ENCODE measurements at places on chromosomes 5 and 9.
A peak's percentile ranks its signal among the peaks of the same experiment; 100 is the strongest.

- H3K36me3 ChIP-seq = peaks cover 47% of the 10 kb centered on the region
- peak; percentile 55 for DNase-seq
- H3K4me1 ChIP-seq = peaks cover 39% of the 10 kb centered on the region
Measured at GRCh38 chr9:19379697-19380046, 364 bp downstream of the RPS6 start.

DNA sequence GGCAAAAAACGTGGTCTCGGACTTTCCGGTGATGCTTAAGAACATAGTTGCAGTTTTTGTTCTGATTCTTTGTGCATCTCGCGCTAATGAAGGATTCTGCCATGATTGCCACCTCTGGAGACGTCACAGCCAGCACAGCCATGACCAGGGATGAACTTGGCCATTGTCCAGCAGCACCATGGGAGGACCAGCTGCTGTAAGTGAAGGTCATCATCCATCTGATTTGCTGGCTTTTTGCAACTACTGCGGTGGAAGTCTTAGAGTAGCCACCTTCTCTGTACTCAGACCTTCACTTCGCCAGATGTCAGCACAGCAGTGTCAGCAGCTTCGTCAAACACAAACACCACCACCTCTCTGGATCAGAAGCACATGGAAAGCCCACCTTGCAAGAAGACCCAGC is 45.7 kb downstream of the NSUN2 start:
- peaks cover 64% of the 10 kb centered on the region for H3K27me3 ChIP-seq
- peaks cover 10% of the 10 kb centered on the region for H3K4me1 ChIP-seq
- H3K4me3 ChIP-seq = no peak overlapping the region
- H3K36me3 ChIP-seq = no peaks in the 10 kb centered on the region
- DNase-seq = no peak

- no peaks in the 10 kb centered on the region for H3K36me3 ChIP-seq
- peak overlapping the region; percentile 96 for H3K27ac ChIP-seq
- no peak overlapping the region for H3K4me3 ChIP-seq
- H3K4me1 ChIP-seq = peaks cover 53% of the 10 kb centered on the region
Measured at GRCh38 chr9:109967651-109968642, 187.9 kb downstream of the PALM2AKAP2 start.

- peaks cover 4% of the 10 kb centered on the region for H3K27me3 ChIP-seq
- H3K4me1 ChIP-seq = no peaks in the 10 kb centered on the region
- H3K27ac ChIP-seq = peak overlapping the region; percentile 81
- peaks cover 57% of the 10 kb centered on the region for H3K36me3 ChIP-seq
- no peak overlapping the region for H3K4me3 ChIP-seq
Measured at GRCh38 chr5:140674211-140674610, 835 bp upstream of the DND1 start.

GRCh38 chr5:105868038-105868780 is 1802.5 kb downstream of the EFNA5 start:
- no peak for DNase-seq
- H3K4me3 ChIP-seq = no peak overlapping the region
- H3K27me3 ChIP-seq = no peaks in the 10 kb centered on the region
- H3K4me1 ChIP-seq = no peaks in the 10 kb centered on the region
- no peak overlapping the region for H3K27ac ChIP-seq

- DNase-seq = peak; percentile 43
- no peak overlapping the region for H3K27ac ChIP-seq
- H3K4me3 ChIP-seq = no peak overlapping the region
Measured at GRCh38 chr5:177116631-177117373, 16.8 kb upstream of the NSD1 start.

DNA sequence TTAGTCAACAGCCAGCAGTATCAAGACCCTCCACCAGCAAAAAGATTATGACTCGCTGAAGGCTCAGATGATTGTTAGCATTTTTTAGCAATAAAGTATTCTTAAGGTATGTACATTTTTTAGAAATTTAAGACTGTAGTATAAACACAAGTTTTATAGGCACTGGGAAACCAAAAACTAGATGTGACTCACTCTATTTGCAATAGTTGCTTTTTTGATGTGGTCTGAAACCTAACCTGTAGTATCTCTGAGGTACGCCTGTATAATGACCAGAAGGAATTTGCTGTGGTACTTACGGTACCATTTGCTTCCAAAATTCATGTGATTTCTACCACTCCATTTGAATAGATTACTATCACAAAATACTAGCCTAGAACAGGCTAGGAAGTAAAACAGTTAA is 60.8 kb downstream of the WDR41 start:
- H3K4me3 ChIP-seq = no peak overlapping the region
- no peak overlapping the region for H3K27ac ChIP-seq
- H3K36me3 ChIP-seq = peaks cover 52% of the 10 kb centered on the region
- H3K4me1 ChIP-seq = no peaks in the 10 kb centered on the region

GRCh38 chr5:129963359-129963758 is 59.1 kb downstream of the CHSY3 start:
- H3K4me1 ChIP-seq = no peaks in the 10 kb centered on the region
- no peak overlapping the region for H3K27ac ChIP-seq
- DNase-seq = no peak
- no peak overlapping the region for H3K4me3 ChIP-seq
- no peaks in the 10 kb centered on the region for H3K36me3 ChIP-seq
- no peaks in the 10 kb centered on the region for H3K27me3 ChIP-seq

DNA sequence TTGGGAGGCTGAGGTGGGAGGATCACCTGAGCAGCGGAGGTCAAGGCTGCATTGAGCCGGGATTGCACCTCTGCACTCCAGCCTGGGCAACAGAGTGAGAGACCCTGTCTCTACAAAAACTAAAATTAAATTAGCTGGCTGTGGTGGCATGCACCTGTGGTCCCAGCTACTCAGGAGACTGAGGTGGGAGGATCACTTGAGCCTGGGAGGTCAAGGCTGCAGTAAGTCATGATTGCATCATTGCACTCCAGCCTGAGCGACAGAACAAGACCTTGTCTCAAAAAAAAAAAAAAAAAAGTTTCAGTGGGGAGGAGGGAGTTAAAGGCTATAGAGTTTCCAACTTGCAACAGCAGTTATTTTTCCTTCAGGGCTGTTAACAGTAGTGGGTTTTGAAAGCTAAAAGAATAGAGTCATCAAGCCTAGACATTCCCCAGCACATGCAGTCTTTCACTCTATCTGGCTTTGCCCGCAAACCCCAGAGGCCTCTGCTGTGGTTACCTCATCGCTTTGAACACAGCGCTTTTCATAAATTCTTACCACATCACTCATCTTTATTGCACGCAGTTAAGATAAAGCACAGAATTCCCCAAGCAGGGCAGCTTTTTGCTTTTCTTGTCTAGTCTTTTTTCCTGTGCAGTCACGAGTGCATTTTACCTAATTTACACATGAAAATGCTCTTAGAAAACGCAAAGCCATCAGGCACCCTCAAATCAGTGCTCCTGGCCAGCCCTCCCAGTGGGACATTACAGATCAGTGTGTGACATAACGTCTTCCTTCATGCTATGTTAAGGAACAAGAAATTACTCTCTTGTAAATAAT is 8.7 kb upstream of the SLC2A8 start:
- peak overlapping the region; percentile 46 for H3K27ac ChIP-seq
- peaks cover 58% of the 10 kb centered on the region for H3K4me1 ChIP-seq
- no peaks in the 10 kb centered on the region for H3K36me3 ChIP-seq
- no peak for DNase-seq
- H3K27me3 ChIP-seq = peaks cover 12% of the 10 kb centered on the region
- peak overlapping the region; percentile 49 for H3K4me3 ChIP-seq

- DNase-seq = no peak
- H3K4me1 ChIP-seq = no peaks in the 10 kb centered on the region
- peaks cover 4% of the 10 kb centered on the region for H3K27me3 ChIP-seq
Measured at GRCh38 chr5:167402671-167403070, 888.8 kb upstream of the WWC1 start.

DNA sequence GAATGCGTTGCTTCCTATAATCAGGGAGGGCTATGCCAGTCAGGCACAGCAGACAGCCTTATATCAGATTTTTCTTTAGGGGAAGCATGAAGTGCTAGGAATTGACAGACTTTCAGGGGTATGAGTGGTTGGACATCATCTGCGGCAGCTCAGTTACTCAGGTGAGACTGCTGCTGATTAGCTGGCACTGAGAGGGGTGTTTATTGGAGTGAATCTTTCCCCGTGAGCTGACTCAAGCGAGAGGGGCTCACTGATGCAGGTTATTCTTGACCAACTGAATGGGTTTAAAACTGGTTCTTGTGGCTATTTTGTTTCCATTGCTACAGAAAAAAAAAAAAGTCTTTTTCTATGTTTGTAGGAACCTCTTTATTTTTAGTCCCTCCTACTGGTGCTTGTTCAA is 46.2 kb upstream of the TNPO1 start:
- no peak overlapping the region for H3K27ac ChIP-seq
- H3K4me1 ChIP-seq = no peaks in the 10 kb centered on the region
- H3K27me3 ChIP-seq = no peaks in the 10 kb centered on the region
- H3K4me3 ChIP-seq = no peak overlapping the region
- no peak for DNase-seq

DNA sequence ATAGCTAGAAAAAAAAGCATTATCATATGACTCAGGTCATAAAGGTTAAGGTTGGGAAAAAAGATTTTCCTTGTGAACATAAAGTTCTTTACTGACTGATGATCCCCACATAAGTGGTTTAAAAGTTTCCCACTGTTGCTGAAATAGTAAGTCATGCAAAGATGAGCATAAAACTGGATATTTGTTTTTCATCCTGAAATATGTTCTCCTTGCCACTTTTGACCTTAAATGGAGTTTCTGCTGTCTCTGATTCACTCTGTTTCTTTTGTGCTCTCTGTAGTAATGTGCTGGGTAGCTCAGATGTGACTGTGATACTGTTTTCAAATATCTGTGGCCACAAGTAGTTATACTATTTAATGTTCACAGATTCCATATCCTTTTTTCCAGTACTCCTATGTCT is 162.5 kb upstream of the GAS1 start:
- peaks cover 60% of the 10 kb centered on the region for H3K4me1 ChIP-seq
- H3K4me3 ChIP-seq = no peak overlapping the region
- no peaks in the 10 kb centered on the region for H3K27me3 ChIP-seq
- H3K36me3 ChIP-seq = peaks cover 7% of the 10 kb centered on the region

DNA sequence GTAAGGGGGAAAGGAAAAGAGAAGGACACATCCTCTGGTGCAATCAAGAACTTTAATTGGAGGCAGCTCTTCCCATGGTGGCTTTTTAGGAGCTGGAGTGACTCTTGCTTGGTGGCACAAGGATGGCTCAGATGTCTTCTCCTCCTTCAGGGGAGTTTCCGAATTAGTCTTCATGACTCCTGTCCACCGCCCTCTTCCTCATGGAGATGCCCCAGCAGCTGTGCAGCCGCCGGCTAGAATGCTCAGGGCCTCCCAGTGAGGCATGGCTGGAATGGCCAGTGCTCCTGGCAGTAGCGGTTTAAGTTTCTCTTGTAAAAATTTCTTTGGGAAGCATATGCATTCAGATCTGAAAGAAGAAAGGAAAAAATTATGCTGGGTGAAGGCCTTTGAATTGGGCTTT is 8.8 kb upstream of the TEX53 start:
- no peaks in the 10 kb centered on the region for H3K4me1 ChIP-seq
- H3K36me3 ChIP-seq = no peaks in the 10 kb centered on the region
- peaks cover 4% of the 10 kb centered on the region for H3K27me3 ChIP-seq
- no peak for DNase-seq
- no peak overlapping the region for H3K4me3 ChIP-seq

DNA sequence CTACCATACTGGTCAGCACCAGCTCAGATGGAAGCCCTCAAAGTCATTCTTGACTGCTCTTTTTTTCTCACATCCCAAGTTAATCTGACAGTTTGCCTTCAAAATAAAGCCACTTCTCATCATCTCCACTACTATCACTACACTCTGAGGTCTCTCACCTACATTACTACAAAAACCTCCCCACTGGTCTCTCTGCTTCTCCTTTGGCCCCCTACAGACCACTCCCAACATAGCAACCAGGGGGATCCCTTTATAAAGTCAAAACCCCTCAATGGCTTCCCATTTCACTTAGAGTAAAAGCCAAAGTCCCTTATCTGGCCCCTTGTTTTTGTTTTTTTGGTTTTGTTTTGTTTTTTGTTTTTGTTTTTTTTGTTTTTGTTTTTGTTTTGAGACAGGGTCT is 4.6 kb downstream of the ARAP3 start:
- H3K27ac ChIP-seq = no peak overlapping the region
- H3K36me3 ChIP-seq = peaks cover 6% of the 10 kb centered on the region
- H3K4me3 ChIP-seq = no peak overlapping the region
- H3K27me3 ChIP-seq = peaks cover 3% of the 10 kb centered on the region
- H3K4me1 ChIP-seq = peaks cover 34% of the 10 kb centered on the region

GRCh38 chr5:127290019-127290945 is at the start of gene MEGF10:
TSS of gene MEGF10 (plus strand) at chr5:127290796. CDS start at chr5:127331309, 40,513 bp downstream.
- H3K4me3 ChIP-seq = peak within 1 kb of the TSS; percentile 93
- no peaks in the 10 kb centered on the region for H3K36me3 ChIP-seq
- DNase-seq = peak; percentile 82
- no peak within 1 kb of the TSS for H3K27ac ChIP-seq
- peaks cover 15% of the 10 kb centered on the region for H3K4me1 ChIP-seq

- H3K36me3 ChIP-seq = no peaks in the 10 kb centered on the region
- H3K4me1 ChIP-seq = peaks cover 27% of the 10 kb centered on the region
- peak overlapping the region; percentile 42 for H3K27ac ChIP-seq
- no peak for DNase-seq
Measured at GRCh38 chr5:6905883-6906282, 192.7 kb downstream of the TENT4A start.

GRCh38 chr5:173475780-173476179 is 140.7 kb downstream of the BOD1 start:
- DNase-seq = no peak
- H3K36me3 ChIP-seq = no peaks in the 10 kb centered on the region
- no peak overlapping the region for H3K27ac ChIP-seq
- H3K27me3 ChIP-seq = peaks cover 10% of the 10 kb centered on the region

DNA sequence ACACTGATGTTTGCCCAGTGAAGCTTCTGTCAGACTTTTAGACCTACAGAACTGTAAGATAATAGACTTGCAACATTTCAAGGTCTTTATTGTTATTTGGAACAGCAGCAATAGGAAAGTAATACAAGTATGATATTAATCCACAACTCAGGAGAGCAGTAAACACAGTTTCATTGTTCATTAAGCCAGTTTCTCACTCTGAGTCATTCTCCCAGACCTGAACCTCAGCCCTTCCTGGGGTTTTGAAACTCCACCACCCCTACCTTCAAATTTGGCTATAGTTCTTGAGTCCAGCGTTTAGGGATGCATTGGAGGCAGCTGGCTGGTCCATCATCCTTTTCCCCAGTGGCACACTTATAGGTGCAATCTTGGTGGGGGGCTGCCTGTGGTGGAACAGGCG is 203.2 kb downstream of the RAB3C start:
- no peaks in the 10 kb centered on the region for H3K36me3 ChIP-seq
- no peak for DNase-seq
- H3K4me1 ChIP-seq = no peaks in the 10 kb centered on the region

DNA sequence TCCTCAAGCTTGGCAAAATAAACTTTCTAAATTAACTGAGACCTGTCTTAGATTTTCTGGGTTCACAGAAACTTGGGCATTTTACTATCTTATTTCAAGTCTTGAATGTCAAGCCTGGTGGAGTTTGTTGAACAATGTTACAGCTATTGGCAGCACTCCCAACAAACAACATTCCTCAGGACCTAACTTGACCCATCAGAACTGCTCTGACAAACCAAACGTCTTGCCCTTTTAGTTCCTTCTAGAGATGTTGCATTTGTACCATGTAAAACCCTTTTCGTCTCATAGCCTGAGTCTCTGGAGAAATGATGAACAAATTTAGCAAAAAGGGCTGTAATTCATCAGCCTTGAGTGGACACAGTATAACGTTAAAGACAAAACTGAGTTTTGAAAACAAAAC is 51.1 kb downstream of the GNA14 start:
- H3K36me3 ChIP-seq = no peaks in the 10 kb centered on the region
- H3K4me3 ChIP-seq = no peak overlapping the region
- no peak overlapping the region for H3K27ac ChIP-seq

GRCh38 chr9:96417661-96418082 is 498 bp downstream of the ZNF367 start:
- peak overlapping the region; percentile 86 for H3K4me3 ChIP-seq
- DNase-seq = no peak
- peaks cover 46% of the 10 kb centered on the region for H3K4me1 ChIP-seq

GRCh38 chr9:112526973-112527372 is 40.3 kb downstream of the KIAA1958 start:
- no peak for DNase-seq
- H3K36me3 ChIP-seq = peaks cover 50% of the 10 kb centered on the region
- H3K4me3 ChIP-seq = no peak overlapping the region
